Lung (tissue), 17 donors: ENCODE measurements at places on chromosomes 7 and 10. TPM values are rescaled to one million over a fixed set of nuclear protein-coding genes. Genes with fewer than 3 reads are reported as not detected.
A peak's percentile ranks its signal among the peaks of the same experiment; 100 is the strongest.

MCMBP gene
- total RNA-seq = 53.0 TPM

HOXA5 gene
- 20.9 TPM for total RNA-seq

DNA sequence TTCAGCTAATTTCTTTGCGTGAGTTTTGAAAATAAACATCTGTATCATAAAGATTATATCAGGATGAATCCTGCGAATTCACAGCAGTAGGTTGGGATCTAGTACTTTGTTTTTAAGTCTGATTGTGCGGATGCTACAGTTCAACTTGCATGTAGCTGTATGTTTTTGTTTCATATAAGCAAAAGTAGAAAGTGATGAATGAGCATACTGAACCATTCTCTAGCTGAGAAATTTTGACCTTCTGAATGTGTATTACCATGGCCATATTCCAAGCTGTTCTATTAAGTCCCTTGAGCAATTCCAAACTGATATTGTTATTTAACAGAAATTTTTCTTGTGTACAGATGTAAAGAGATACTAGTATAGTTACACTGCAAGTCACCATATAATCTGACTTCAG lies 358.8 kb upstream of the MEOX2 start:
- H3K27me3 ChIP-seq = no peaks in the 10 kb centered on the region
- no peak for DNase-seq
- no peak overlapping the region for H3K27ac ChIP-seq

NUTM2A gene
- 1.8 TPM for total RNA-seq

CCDC172 gene
- total RNA-seq = not detected

SLC18A3 gene
- total RNA-seq = not detected

GRCh38 chr7:54874804-54875203 lies 115.8 kb upstream of the SEC61G start:
- no peaks in the 10 kb centered on the region for H3K36me3 ChIP-seq
- no peak for DNase-seq
- no peaks in the 10 kb centered on the region for H3K4me1 ChIP-seq
- no peak overlapping the region for H3K4me3 ChIP-seq
- no peak overlapping the region for H3K27ac ChIP-seq

DNA sequence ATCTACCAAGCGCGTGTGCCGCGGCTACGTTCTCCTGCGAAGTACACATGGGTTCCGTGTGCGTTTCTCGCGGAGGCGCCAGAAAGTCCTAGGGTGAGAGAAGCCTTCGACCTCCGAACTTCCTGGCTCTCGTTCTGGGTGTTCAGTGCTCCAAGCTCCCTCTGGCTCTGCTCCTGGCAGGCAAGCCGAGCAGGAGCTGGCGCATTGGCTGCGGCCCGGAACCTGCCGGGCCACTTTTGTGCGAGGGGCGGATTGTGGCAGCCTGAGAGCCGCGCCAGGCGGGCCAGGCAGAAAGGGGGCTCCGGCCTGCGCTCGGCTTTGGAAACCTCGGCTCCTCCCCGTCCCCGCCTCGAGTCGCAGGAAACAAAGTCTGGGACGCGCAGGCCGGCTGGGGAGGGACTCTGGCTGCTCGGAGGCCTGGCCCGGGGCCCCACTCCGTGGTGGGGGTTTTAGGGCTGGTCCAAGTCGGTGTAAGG lies 9.6 kb downstream of the EMX2 start:
- DNase-seq = peak; percentile 59
- no peak overlapping the region for H3K27ac ChIP-seq
- no peak overlapping the region for H3K4me3 ChIP-seq
- H3K4me1 ChIP-seq = no peaks in the 10 kb centered on the region
- peaks cover 94% of the 10 kb centered on the region for H3K27me3 ChIP-seq

- no peak overlapping the region for H3K4me3 ChIP-seq
- peak; percentile 20 for DNase-seq
- H3K36me3 ChIP-seq = no peaks in the 10 kb centered on the region
- H3K27ac ChIP-seq = no peak overlapping the region
- no peaks in the 10 kb centered on the region for H3K4me1 ChIP-seq
These were observed 230.4 kb downstream of the ADK start for GRCh38 chr10:74381291-74381853.

HPS1 gene
- 89.5 TPM for total RNA-seq

AKR1C4 gene
- not detected for total RNA-seq

COBL gene
- total RNA-seq = 21.7 TPM

LBX1 gene
- total RNA-seq = not detected

ICA1 gene
- total RNA-seq = 25.3 TPM

BHLHA15 gene
- 3.6 TPM for total RNA-seq

GRCh38 chr10:48336978-48337599 lies 30.6 kb downstream of the MAPK8 start:
- no peak overlapping the region for H3K27ac ChIP-seq
- no peak for DNase-seq
- peaks cover 1% of the 10 kb centered on the region for H3K36me3 ChIP-seq
- no peak overlapping the region for H3K4me3 ChIP-seq

- H3K4me3 ChIP-seq = no peak overlapping the region
- peaks cover 26% of the 10 kb centered on the region for H3K36me3 ChIP-seq
- H3K4me1 ChIP-seq = peaks cover 4% of the 10 kb centered on the region
- no peak for DNase-seq
These were observed 3.3 kb upstream of the SEC31B start for GRCh38 chr10:100522945-100523344.

OIT3 gene
- 0.49 TPM for total RNA-seq

DNA sequence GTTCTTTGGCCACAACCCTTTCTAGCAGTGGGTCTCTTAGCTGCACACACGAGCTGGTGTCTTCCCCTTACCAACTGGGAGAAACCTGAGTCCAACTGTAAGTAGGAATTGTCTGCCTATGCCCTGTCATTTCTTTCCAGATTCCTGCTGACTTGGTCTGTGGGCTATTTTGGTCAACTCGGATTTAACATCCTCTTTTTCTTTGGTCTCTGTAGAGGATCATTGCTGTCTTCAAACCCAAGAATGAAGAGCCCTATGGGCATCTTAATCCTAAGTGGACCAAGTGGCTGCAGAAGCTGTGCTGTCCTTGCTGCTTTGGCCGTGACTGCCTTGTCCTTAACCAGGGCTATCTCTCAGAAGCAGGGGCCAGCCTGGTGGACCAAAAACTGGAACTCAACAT lies 10.3 kb downstream of the PI4K2A start:
- H3K4me3 ChIP-seq = no peak overlapping the region
- H3K27ac ChIP-seq = no peak overlapping the region
- H3K4me1 ChIP-seq = no peaks in the 10 kb centered on the region
- no peak for DNase-seq

GRCh38 chr10:47337310-47337709 lies 10.9 kb upstream of the RBP3 start:
- no peak overlapping the region for H3K4me3 ChIP-seq
- H3K27ac ChIP-seq = no peak overlapping the region

- no peak overlapping the region for H3K4me3 ChIP-seq
- no peak for DNase-seq
- H3K36me3 ChIP-seq = no peaks in the 10 kb centered on the region
These were observed 49.9 kb upstream of the RELN start for GRCh38 chr7:104039363-104039762.

WNT16 gene
- 0.14 TPM for total RNA-seq

METTL27 gene
- total RNA-seq = 22.1 TPM

DNA sequence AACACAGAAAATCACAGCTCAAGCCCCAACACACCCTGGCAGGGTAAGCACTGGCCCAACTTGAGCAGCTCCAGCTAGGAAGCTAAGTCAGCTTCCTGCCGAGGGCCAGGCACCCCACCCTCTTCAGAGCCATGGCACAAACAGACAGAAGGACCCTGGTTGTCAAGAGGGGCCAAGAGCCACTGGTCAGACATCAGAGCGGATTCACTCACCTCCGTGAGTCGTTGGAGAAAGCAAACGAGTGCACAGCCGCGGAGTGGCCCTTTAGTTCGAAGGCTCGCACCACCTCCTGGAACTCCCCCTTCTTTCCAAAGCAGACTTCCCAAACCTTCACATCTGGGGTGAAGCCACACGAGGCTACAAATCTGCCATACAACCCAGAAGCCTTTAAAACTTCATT lies 7.4 kb downstream of the TBL2 start:
- H3K27me3 ChIP-seq = no peaks in the 10 kb centered on the region
- no peak for DNase-seq
- H3K27ac ChIP-seq = no peak overlapping the region

GRCh38 chr7:8040768-8041369 lies 72.3 kb downstream of the GLCCI1 start:
- H3K4me3 ChIP-seq = no peak overlapping the region
- no peak overlapping the region for H3K27ac ChIP-seq
- no peaks in the 10 kb centered on the region for H3K27me3 ChIP-seq

GRCh38 chr10:28400176-28400575 lies 97.3 kb upstream of the MPP7 start:
- H3K27me3 ChIP-seq = no peaks in the 10 kb centered on the region
- DNase-seq = no peak
- H3K4me3 ChIP-seq = no peak overlapping the region
- no peaks in the 10 kb centered on the region for H3K4me1 ChIP-seq
- no peaks in the 10 kb centered on the region for H3K36me3 ChIP-seq

DNA sequence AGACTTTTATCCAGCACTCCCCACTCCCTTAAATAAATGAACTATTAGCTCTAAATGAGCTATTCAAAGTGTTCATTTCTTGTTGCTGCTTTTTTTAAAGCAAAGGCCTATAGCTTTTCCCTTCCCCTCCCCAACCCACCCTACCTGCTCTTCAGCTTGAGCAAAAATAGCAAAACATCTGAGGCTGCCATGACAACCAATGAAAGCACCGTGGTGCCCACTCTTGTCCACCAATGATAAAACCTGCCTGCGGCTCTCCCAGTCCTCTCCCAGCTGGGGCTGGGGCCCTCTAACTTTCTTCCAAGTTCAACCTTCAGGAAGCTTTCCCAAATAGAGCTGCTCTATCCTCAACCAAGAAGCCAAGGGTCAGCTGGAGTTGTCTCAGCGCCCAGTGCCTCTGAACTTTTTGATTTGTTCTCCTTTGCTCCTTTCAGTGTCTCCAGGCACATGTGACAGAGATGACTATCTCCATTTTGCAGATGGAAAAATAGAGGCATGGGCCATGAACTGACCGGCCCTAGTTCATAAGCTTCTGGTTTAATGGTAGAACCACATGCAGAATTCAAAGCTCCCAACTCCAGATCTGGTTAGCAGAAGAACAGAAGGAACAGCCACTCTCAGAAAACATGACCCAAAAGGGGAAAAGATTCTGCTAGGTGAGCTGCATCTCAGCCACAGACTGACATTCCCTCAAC lies 47.7 kb downstream of the PIK3AP1 start:
- H3K4me3 ChIP-seq = no peak overlapping the region
- H3K27ac ChIP-seq = no peak overlapping the region
- peak; percentile 58 for DNase-seq
- H3K36me3 ChIP-seq = no peaks in the 10 kb centered on the region
- H3K4me1 ChIP-seq = peaks cover 14% of the 10 kb centered on the region

DNA sequence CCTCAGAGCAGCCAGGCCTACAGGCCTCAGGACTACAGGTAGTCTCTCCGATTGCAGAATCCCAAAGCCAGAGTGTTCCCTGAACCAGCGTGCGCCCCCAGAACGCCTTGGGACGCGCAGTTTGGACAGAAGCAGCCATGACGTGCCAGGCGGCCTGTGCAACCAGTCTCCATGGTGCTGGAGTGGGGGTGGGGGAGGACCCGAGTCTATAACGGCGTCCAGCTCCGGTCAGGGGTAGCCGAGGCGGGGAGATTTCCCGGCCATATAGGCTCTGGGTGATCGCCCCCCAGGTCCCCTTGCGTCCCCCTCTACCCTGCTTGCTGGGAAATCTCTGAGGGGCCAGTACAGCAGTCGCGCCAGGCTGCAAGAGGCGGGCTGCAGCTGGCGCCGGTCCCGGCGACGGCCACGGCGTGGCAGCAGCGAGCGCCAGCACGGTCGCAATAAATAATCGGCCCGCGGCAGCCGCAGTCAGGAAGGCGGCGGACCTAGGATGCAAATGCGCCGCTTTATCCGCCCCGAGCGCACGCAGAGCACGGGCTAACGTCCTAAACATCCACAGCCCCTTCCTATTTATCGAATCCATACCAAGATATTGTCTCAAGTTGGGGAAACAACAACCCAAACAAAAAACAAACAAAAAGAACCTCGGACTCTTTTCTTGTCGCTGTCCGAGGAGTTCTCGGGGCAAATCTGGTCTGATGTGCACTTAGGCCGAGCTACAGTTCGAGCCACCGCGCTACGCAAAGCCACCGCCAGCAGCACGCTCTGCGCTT lies 1.6 kb downstream of the HOXA3 start:
- no peaks in the 10 kb centered on the region for H3K4me1 ChIP-seq
- DNase-seq = peak; percentile 90
- peak overlapping the region; percentile 62 for H3K27ac ChIP-seq
- H3K4me3 ChIP-seq = peak overlapping the region; percentile 28
- H3K36me3 ChIP-seq = no peaks in the 10 kb centered on the region

CCDC6 gene
- total RNA-seq = 77.2 TPM

GRCh38 chr7:12581897-12582296 lies 11.4 kb downstream of the SCIN start:
- DNase-seq = no peak
- no peak overlapping the region for H3K4me3 ChIP-seq
- H3K4me1 ChIP-seq = no peaks in the 10 kb centered on the region
- no peak overlapping the region for H3K27ac ChIP-seq
- H3K36me3 ChIP-seq = no peaks in the 10 kb centered on the region

- no peaks in the 10 kb centered on the region for H3K36me3 ChIP-seq
- no peaks in the 10 kb centered on the region for H3K27me3 ChIP-seq
- peak; percentile 26 for DNase-seq
- H3K27ac ChIP-seq = no peak overlapping the region
- no peak overlapping the region for H3K4me3 ChIP-seq
- no peaks in the 10 kb centered on the region for H3K4me1 ChIP-seq
These were observed 448.5 kb downstream of the XPNPEP1 start for GRCh38 chr10:109474812-109475211.

GRCh38 chr7:38122501-38122900 lies 55.5 kb upstream of the STARD3NL start:
- no peak overlapping the region for H3K4me3 ChIP-seq
- no peak overlapping the region for H3K27ac ChIP-seq
- H3K36me3 ChIP-seq = no peaks in the 10 kb centered on the region
- no peaks in the 10 kb centered on the region for H3K27me3 ChIP-seq
- H3K4me1 ChIP-seq = no peaks in the 10 kb centered on the region

DNA sequence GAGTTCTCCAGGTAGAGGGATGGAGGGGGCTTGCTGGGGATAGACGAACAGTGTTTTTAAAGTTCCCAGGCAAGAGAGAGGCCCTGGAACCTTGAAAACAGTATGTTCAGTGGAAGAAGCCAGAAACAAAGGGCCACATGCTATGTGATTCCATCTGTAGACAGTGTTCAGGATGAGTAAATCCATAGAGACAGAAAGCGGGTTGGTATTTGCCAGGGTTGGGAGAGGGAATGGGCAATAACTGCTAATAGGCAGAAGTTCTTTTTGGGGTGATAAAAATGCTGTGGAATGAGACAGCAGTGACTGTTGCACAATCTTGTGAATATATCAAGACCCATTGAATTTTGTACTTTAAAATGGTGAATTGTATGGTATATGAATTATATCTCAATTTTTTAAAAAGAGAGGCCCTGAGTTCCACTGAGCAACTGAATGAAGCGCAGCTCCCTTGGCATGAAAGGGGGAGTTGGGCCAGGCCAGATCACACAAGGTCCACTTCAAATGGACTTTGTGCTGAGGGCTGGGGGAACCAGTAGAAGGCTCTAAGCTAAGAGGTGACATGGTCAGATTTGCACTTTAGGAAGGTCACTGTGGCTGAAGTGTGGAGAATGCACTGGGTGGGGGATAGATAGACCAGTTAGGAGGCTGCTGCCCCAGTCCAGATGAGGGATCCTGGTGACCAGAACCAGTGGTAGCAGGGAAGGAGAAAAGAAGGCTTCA lies 34.0 kb downstream of the LEP start:
- H3K4me3 ChIP-seq = no peak overlapping the region
- H3K36me3 ChIP-seq = no peaks in the 10 kb centered on the region
- DNase-seq = no peak
- no peaks in the 10 kb centered on the region for H3K27me3 ChIP-seq

SPDYE9 gene
- total RNA-seq = not detected

- H3K4me1 ChIP-seq = no peaks in the 10 kb centered on the region
- no peak overlapping the region for H3K4me3 ChIP-seq
- H3K27ac ChIP-seq = no peak overlapping the region
- DNase-seq = no peak
These were observed 26.0 kb upstream of the MXI1 start for GRCh38 chr10:110181451-110181850.
